ENCODE measurements at places on chromosomes 13 and 19.

DNA sequence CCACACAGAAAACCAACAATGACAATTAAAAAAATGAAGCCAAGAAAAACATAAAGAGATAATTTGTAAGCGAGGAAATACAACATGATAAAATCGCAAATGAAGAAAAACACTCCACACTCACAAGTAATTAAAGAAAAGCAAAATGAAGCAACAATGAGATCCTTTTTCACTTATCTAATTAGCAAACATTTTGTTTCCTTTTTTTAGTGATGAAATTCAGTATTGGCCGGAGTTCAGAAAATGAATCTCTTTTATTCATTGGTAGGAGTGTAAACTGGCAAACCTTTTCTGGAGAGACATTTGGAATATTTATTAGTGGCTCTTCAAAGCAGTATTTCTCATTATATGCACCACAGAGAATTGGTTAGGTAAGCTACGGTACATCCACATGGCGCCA is 70.6 kb upstream of the POMP start:
- no peak for DNase-seq

DNA sequence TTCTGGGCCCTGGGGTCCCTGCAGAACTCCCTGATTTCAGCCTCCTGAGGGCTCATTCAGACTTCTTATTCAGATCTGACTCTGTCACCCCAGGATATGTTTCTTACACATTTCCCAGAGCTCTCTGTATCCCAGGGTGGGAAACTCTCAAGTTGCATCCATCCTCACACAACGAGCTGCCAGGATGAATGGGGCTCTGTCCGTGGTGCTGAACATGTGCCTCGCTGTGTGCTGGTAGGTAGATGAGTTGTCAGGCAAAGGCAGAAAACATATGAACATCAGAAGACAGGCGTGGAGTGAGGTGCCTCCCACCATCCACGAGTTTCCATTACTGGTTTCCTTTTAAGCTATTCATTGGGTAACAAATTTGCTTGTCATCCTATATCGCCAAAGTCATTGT is 11.4 kb upstream of the IGFL1 start:
- DNase-seq: no peak

- DNase-seq: no peak
Observed at GRCh38 chr19:5947435-5947834, 30.5 kb downstream of the RANBP3 start.

DNA sequence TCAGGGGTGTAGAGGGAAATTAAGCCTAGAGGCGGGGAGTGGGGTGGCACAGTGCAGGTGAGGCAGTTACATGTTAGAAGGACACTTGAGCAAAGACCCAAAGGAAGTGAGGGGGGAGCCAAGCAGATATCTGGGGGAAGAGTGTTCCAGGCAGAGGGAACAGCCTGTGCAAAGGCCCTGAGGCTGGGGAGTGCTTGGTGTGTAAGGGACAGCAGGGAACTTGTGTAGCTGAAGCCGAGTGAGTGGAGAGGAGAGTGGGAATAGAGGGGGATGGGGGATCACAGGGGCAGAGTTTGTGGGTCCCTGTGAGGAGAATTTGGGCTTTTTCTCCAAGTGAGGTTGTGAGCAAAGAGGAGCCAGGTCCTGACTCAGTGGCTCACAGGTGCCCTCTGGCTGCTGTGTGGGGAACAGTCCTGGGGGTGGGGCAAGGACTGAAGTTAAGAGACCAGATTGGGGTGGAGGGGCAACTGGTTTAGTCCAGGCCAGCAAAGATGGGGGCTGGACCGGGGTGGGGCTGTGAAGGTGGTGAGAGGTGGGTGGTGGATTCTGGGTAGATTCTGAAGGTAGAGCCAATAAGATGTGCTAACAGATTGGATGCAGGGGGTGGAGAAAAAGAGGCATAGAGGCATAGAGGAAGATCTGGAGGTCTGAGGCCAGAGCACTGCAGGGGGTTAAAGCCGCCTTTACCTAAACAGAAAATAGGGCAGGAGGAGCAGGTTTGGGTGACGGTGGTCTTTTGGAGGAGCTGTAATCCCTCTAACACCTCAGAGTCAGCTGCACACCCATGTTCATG is 75.3 kb downstream of the CACNA1A start:
- peak; percentile 56 for DNase-seq

DNA sequence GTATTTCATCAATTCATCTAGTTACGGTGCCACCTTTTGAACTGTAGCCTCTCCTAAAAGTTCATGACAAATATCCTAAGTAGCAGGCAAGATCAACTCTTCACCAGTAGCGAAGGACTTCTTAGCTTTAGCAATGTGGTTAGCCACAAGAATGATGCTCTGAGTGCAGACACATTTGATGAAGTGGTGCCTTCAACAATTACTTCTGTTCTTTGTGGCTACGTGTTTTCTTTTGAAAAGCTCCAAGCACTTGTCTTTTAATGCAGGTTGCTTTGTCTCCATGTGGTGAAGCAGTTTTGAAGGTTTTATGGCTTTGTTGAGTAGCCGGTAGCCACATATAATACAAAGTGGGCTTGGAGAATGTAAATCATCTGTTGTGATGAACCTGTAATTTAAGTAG is 194.7 kb downstream of the B3GLCT start:
- DNase-seq: no peak

- DNase-seq: no peak
Observed at GRCh38 chr13:108755083-108755482, 125.7 kb downstream of the MYO16 start.

- DNase-seq: no peak
Observed at GRCh38 chr13:80118506-80118905, 222.4 kb downstream of the SPRY2 start.

DNA sequence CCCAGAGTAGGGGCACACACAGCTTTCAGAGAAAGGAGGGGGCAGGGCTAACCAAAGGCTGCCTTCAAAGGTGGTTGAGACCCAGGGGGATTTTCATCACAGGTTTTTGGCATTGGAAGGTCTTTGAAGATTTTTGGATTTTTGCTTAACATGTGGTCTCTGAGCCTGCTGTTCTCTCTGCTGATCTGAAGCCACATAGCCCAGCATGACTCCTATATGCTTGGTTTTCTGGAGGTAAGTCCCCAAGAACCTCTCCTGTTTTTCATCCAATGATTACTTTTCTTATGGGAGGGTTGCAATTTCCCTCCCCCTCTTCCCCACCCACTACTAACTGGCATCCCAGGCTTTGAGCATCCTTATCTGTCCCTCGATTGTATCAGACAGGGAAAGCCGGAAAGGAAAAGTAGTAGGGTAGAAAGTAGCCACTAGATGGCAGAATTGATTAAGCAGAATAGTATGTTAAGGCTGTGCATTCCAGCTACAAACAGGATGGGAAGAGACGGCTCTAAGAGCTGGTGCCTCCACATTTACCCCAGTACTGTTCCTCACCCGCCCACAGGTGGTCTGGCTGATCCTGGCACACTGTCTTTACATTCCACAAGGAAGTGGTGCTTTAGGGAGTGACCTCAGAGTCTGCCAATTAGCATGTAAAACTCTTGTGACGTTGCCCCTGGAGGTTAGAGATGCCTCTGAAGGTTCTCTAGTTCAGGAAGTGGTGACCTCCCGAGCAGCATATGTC is 218.9 kb upstream of the EDNRB start:
- no peak for DNase-seq

- no peak for DNase-seq
Observed at GRCh38 chr13:106802917-106803316, 235.0 kb upstream of the ARGLU1 start.

DNA sequence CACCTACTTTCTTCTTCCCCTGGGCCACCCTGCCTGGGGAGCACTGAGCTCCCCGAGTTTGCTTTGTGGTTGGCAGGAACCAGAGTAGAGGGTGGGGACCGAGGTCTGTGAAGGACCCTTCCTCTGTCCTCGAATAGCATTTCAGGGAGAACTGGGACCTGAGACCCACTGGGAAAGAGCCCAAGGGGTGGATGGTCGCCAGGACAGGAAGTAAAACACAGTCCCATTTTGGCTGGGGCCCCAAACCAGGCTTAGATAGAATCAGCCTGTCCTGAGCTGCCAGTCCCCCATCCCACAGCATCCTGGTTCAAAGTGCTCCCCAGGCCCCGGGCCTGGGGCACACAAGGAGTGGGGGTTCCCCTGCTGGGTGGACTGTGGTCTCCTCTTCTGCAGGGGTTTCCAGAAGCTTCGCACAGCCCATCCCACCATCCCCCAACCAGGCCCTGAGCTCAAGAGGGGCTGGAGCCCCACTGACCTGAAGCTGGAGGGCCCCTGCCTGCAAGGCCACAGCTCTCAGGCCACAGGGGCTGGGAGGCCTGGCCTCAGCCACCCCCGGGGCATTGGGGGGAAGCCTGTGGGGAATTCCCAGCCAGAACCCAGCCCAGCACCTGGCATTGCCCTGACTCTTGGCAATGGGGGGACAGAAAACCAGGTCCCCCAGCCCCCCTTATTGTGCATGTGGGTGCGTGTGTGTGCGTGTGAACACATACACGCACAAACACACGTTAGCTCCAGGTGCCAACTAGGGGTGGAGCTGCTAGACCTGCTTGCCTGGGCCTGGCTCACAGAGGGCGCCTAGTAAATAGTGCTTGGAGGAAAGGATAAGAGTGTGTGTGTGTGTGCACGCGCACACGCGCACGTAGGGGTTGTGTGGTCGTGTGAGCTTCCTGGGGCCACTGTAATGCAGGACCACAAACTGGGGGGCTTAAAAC is 995 bp upstream of the MKNK2 start:
- DNase-seq: no peak

DNA sequence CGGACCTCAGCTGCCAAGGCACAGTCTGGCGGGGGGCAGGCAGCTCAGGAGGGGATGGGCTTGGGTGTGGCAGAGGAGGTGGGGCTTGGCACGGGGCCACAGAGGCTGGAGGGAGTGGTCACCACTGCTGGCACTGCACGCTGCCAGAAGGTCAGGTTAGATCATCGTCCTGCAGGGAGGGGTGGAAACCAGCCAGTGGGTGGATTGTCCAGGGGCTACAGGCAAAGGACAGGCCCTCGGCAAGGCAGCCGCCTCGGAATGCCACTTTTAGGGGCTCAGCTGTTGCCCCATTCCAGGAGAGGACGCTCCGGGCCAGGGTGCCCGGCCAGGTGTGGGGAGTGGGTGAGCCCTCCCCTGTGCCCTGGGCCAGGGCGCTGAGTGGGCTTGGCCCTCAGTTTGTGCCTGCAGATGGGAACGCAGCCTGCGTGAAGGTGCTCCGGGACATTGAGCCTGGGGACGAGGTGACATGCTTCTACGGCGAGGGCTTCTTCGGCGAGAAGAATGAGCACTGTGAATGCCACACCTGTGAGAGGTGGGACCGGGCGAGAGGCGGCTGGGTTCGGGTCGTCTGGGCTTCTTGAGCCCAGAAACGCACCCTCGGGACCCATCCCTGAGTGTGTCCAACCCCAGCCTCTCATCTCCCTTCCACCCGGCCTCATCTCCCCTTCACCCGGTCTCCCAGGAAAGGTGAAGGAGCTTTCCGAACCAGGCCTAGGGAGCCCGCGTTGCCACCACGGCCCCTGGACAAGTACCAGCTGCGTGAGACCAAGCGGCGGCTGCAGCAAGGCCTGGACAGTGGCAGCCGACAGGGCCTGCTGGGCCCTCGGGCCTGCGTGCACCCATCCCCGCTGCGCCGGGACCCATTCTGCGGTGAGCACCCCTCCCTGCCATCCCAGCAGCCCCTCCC is 6.4 kb downstream of the KMT5C start:
- DNase-seq: no peak

- DNase-seq: no peak
Observed at GRCh38 chr19:46952874-46953273, 66.8 kb upstream of the NPAS1 start.

GRCh38 chr19:7280940-7281666 is 13.1 kb downstream of the INSR start:
- no peak for DNase-seq

- no peak for DNase-seq
Observed at GRCh38 chr19:3849092-3849491, 19.7 kb downstream of the ZFR2 start.

GRCh38 chr19:57058871-57059270 is 60.9 kb upstream of the USP29 start:
- no peak for DNase-seq

DNA sequence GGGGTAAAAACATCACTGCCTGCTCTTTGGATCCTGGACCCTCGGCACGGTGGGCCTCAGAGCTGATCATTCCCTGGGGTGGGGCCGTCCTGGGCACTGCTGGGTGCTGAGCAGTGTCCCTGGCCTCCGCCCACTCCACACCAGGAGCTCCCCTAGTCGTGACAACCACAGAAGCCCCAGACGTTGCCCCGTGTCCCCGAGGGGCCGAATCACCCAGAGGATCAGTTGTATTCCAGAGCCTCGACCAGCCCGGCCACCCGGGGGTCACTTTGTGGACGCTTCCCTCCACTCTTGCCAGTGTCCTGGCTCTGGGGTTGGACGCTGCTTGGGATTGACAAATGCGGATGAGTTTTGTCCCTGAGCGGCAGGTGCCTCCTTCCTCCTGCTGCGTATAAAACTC is 10.2 kb downstream of the C2CD4C start:
- DNase-seq: no peak

DNA sequence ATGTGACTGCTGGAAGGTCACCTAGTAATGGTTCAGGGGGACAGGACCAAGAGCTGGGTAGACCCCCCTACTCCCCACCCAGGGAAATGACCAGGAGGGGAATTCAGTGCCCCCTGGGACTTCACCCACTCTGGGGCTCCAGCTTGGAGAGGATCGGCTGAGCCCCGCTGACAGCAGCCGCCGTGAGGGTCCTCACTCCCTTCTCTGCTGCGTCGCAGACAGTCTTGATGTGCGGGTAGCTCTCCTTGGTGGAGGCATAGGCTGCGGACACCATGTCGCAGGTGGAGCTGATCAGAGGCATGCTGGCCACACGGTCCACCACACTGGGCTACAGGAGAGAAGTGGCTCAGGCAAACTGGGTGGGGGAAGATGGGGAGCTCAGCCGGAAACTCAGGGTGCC is 7.8 kb downstream of the PLIN3 start:
- DNase-seq: no peak

GRCh38 chr19:45271735-45272108 is 20.7 kb downstream of the MARK4 start:
- DNase-seq: no peak

DNA sequence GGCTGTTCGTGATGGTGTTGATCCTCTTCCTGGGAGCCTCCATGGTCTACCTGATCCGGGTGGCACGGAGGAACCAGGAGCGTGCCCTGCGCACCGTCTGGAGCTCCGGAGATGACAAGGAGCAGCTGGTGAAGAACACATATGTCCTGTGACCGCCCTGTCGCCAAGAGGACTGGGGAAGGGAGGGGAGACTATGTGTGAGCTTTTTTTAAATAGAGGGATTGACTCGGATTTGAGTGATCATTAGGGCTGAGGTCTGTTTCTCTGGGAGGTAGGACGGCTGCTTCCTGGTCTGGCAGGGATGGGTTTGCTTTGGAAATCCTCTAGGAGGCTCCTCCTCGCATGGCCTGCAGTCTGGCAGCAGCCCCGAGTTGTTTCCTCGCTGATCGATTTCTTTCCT is 12.2 kb upstream of the C19orf33 start:
- no peak for DNase-seq

GRCh38 chr13:96652506-96652905 is 341.8 kb downstream of the OXGR1 start:
- DNase-seq: no peak

All from NCI-H446 (cell line).